ENCODE measurements at places on chromosomes 11 and 22. TPM values are rescaled to one million over a fixed set of nuclear protein-coding genes. Genes with fewer than 3 reads are reported as not detected.

Gene MYBPC3
- not detected for total RNA-seq

Gene LRP5
- 7.5 TPM for total RNA-seq

Gene C11orf91
- total RNA-seq = not detected

Gene LRRC4C
- total RNA-seq = not detected
